Stimulated activated CD8-positive, alpha-beta memory T cell treated with anti-CD3 and anti-CD28 coated beads, Interleukin-15, amount 100 ng/mL, for 4 hours (primary cell): ENCODE measurements at places on chromosomes 16 and 17.

DNA sequence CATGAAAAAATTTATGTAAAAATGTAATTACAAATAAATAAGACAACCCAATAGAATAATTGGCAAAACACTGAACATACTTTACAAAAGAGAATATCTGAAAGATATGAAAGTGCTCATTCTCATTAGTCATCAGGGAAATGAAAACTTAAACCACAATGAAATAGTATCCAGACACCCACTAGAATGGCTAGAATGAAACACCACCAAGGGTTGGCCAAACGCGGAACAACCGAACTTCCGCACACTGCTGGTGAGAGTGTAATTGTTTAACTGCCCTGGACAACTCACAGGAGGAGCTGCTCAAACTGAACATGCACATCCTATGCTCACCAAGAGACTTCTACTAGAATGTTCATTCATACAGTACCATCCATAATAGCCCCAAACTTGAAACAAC is 5.8 kb upstream of the ZDHHC7 start:
- no peak for DNase-seq

DNA sequence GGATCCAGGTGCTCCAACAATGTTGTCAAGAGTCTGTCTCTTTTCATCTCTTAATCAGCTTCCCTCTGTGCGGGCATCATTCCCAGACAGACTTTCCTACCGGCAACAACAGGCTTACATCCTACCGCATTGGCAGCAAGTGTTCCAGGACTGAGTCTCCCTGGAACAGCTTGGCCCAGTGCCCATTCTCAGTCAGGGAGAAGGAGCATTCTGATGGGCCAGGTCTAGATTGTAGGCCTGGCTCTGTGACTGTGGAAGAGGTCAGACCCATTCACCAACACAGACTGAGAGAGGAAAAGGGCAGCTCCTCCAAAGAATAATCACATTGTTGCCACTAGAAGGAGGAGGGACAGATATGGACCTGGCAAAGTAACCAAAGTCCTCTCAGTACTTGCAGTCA is 68.1 kb upstream of the TMEM132E start:
- DNase-seq, result no peak

- DNase-seq, result no peak
Observed at GRCh38 chr17:68670967-68671693, 70.0 kb upstream of the FAM20A start.

DNA sequence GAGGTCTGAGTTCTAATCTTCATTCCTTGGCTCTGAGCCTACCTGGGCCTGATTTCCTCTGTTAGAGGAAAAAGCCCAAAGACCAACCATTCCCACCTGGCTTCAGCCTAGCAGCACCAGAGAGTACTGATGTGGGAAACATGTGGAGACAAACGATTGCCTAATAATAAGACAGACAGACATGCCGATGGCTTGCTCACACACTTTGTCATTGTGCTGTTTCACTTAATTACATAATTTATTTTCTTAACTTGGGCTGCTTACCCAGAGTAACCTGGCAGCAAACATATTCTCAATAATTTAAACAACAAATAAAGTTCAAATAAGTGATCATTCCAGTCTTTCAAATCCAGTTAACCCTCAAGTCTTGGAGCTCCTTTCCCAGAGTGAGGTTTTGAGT is 83.4 kb downstream of the MAF start:
- no peak for DNase-seq

DNA sequence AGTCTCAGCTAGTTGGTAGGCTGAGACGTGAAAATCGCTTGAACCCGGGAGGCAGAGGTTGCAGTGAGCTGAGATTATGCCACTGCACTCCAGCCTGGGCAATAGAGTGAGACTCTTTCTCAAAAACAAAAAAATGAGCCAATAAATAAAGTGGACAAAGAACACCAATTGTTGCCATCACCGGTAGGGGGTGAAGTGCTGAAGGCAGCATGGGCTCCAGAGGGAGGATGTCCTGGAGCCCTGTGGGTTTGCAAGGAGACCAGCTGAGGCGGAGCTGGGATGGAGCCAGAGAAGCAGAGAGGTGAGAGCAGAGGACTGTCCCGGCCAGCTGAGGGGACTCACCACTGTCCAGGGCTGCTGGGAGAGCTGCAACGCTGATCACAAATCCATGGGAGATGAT is 13.8 kb downstream of the CHST6 start:
- DNase-seq, result no peak

DNA sequence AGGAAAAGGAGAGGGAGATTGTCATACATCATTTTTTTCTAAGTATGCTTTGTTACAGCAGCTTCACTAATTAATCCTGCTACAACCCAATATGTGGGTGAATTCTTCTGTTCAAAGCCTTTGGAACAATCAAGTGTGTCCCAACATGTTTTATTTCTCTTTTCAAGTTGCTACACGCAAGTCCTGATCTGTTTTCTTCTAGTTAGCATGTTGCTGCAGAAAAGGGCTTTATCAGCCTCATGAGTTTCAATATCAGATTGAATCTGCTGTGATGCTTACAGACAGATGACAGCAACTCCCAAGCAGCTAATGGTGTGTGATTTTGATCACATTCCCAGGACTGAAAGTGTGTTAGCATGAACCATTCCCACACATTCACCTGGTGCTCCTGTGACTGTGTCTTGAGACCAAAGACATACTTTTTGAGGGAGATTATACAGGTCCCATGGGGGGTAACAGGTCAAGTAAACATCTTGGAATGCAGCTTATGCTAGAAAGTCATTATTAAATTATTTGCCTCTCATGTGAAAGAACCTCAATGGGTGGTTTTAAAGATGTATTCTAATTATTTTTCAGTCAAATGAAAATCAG is 96.9 kb upstream of the KCNJ16 start:
- no peak for DNase-seq
